ENCODE measurements at places on chromosomes 11 and 22.

GRCh38 chr11:77842441-77843121, 21.6 kb downstream of the AAMDC start:
- DNase-seq: no peak

DNA sequence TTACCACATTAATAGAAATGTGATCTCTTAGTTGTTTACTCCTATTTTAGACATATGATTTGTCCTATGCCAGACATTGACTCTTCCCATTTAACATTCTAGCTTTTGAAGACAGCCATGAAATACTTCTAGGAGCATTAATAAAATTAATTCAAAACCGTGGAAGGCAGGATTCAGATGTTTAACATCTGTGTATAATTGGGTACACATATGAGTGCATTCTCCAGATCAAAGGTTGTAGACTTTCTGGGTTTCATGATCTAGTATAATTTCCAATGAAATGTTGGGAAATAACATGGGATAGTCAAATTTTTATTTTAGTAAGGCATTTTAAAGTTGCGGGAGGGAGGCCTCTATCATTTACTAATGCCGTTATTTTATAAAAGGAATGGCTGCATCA, 35.2 kb upstream of the CCDC89 start:
- DNase-seq: no peak

DNA sequence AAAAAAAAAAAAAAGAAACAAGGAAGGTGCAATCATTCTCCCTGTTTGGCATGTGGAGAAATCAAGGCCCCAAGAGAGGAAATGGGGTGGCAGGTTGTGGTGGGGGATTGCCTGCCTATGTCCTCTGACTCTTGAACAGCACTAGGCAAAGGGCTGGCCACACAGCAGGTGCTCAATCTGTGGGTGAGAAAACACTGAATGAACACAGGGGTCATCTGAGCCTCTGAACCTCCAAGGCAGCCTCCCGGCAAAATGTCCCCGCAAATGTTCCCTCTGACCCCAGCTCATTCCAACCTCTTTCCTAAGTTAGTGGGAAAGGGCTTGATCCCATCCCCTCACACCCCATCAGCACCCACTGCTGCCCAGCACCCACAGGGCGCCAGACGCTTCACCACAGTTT, 4.6 kb downstream of the PLA2G6 start:
- no peak for DNase-seq

- no peak for DNase-seq
These were observed 81.4 kb downstream of the TSPAN18 start for GRCh38 chr11:44808053-44808753.

- no peak for DNase-seq
These were observed 8.2 kb upstream of the HSPA8 start for GRCh38 chr11:123069908-123070821.

GRCh38 chr11:95453616-95454171, 222.7 kb upstream of the SESN3 start:
- DNase-seq: no peak

DNA sequence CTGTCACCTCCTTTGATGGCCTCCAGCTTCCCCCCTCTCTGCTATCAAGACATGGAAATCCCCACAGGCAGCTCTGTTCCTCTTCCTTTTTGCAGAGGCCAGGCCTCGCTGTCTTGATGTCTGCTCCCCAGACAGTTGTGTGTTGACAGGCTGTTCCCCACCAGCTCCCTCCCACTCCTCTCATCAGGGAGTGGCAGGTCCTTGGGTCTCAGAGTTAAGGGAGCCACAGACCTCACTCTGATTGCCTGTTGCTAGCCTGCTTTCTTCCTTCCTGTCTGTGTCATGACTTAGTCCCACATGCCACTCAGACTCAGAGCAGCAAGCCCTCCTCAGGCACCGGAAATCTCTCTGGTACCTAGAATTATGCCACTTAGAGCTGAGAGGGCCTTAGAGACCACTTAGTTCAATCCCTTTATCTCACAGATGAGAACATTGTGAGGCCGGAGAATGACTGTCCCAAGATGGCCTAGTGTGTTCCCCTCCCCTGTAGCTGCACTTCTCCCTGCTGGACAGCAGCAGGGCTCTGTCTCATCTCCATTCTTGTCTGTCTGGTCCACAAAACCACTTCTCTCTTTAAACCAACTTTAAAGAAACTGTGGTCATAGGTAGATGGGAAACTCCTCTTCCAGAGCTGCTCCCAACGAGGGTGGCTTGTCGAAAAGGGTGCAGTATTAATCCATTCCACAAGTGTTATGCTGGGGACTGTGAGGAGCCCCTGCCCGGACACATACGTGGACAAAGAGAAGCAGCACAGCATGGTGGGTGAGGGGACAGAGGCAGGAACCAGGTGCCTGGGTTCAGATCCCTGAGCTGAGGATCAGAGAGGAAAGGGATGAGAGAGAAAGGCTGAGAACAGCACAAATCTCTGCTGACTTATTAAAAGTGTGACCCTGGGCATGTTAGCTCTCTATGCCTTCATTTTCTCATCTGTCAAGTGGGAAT, 4.2 kb downstream of the AMPD3 start:
- DNase-seq: no peak

GRCh38 chr11:102177974-102178631, 67.9 kb downstream of the YAP1 start:
- DNase-seq: peak; percentile 60

- no peak for DNase-seq
These were observed 183.1 kb downstream of the ARHGAP42 start for GRCh38 chr11:100870138-100870537.
